ENCODE measurements at places on chromosomes 11 and 22. TPM values are rescaled to one million over a fixed set of nuclear protein-coding genes. Genes with fewer than 3 reads are reported as not detected.

The CD44 gene
- total RNA-seq: 51.1 TPM

The SEZ6L gene
- total RNA-seq: 0.90 TPM

The CSRP3 gene
- 0.38 TPM for total RNA-seq

GRCh38 chr11:34333787-34334186 is 24.0 kb downstream of the ABTB2 start:
- no peak overlapping the region for H3K27ac ChIP-seq
- no peaks in the 10 kb centered on the region for H3K27me3 ChIP-seq
- DNase-seq: no peak
- H3K4me1 ChIP-seq: no peaks in the 10 kb centered on the region
- H3K4me3 ChIP-seq: no peak overlapping the region
- H3K36me3 ChIP-seq: no peaks in the 10 kb centered on the region

The SORL1 gene
- 23.8 TPM for total RNA-seq

DNA sequence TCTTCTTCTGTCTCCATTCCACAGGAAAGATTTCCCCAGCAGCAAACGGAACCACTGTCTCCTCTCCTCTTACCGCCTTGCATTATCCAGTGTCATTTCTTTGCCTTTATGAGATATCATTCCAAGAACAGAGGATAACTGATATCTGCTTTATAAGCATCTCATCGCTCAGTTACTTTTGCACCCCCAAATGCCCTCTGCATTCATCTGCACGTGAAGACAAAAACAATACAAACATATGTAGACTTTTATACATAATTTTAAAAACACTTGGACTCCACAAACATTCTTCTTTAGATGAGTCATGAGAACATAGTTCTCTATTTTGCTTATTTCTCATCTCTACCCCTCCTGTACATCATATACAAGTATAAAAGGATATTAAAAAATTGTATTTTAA is 512 bp upstream of the OR51T1 start:
- no peaks in the 10 kb centered on the region for H3K36me3 ChIP-seq
- no peak for DNase-seq
- H3K4me3 ChIP-seq: no peak overlapping the region
- H3K27me3 ChIP-seq: no peaks in the 10 kb centered on the region
- no peak overlapping the region for H3K27ac ChIP-seq

GRCh38 chr22:21816787-21817496 is 50.5 kb downstream of the MAPK1 start:
- peaks cover 2% of the 10 kb centered on the region for H3K36me3 ChIP-seq
- peak overlapping the region; percentile 90 for H3K27ac ChIP-seq
- no peaks in the 10 kb centered on the region for H3K27me3 ChIP-seq

- DNase-seq: no peak
- H3K4me3 ChIP-seq: no peak overlapping the region
- H3K4me1 ChIP-seq: peaks cover 48% of the 10 kb centered on the region
Observed at GRCh38 chr22:24422102-24422665, 5.2 kb upstream of the ADORA2A start.

The GPHA2 gene
- 0.47 TPM for total RNA-seq

- no peak overlapping the region for H3K27ac ChIP-seq
- H3K36me3 ChIP-seq: peaks cover 8% of the 10 kb centered on the region
- no peaks in the 10 kb centered on the region for H3K4me1 ChIP-seq
- no peak for DNase-seq
- H3K27me3 ChIP-seq: no peaks in the 10 kb centered on the region
Observed at GRCh38 chr11:9802291-9802861, 138.5 kb downstream of the SWAP70 start.

The KLHL35 gene
- 0.57 TPM for total RNA-seq

DNA sequence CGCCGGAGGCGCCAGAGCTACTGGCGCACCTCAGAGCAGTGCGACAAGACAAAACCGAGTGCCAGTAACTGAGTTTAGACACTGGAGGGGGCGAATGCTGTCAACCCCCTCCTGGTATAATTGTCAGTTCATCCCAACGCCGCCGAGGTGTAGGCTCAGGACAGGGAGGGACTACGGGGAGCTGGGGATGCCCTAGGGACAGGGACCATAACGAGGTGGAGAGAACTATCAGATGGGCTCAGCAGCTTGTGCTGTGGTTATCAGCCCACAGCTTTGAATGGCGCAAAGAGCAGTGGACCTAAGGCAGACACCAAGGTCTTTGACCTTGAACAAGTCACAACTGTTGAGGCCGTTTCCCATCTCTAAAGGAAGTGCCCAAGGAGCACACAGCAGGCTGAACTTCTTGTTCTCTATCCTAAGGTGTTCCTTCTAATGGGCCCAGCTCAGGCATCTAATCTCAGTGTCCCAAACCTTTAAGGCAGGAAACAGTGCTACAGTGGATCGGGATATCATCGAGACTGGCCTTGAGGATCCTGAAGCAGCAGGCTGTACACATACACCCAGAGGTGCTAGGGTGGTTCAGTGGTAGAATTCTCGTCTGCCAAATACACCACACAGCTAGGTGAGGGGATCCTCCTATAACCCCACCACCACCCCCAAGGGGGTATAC is 958 bp upstream of the TUT1 start:
- H3K36me3 ChIP-seq: peaks cover 63% of the 10 kb centered on the region
- no peak for DNase-seq
- peak overlapping the region; percentile 90 for H3K4me3 ChIP-seq
- peaks cover 39% of the 10 kb centered on the region for H3K4me1 ChIP-seq
- no peaks in the 10 kb centered on the region for H3K27me3 ChIP-seq
- H3K27ac ChIP-seq: peak overlapping the region; percentile 99

DNA sequence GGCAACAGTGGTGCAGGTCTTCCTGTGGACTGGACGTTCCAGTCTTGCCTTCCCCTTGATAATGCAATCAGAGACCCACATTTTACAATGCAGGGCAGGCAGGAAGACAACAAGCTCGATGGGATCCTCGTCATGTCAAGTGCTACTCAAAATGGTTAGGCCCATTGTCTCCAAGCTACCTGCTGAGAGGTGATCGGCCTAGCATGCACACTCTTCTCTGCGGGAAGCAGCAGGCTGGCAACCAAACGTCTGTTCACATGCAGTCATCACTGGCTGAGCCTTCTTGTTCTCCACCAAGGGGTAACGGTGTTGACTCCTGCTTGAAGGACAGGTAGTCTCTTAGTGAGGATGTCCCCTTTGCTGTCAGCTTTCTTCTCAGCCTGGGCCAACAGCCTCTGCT is 25.5 kb upstream of the CD82 start:
- no peak for DNase-seq
- H3K4me1 ChIP-seq: no peaks in the 10 kb centered on the region
- no peaks in the 10 kb centered on the region for H3K36me3 ChIP-seq
- no peak overlapping the region for H3K4me3 ChIP-seq
- no peak overlapping the region for H3K27ac ChIP-seq

GRCh38 chr22:20887375-20887774 is 28.6 kb downstream of the SNAP29 start:
- no peaks in the 10 kb centered on the region for H3K4me1 ChIP-seq
- no peaks in the 10 kb centered on the region for H3K27me3 ChIP-seq
- no peak overlapping the region for H3K4me3 ChIP-seq
- DNase-seq: no peak

DNA sequence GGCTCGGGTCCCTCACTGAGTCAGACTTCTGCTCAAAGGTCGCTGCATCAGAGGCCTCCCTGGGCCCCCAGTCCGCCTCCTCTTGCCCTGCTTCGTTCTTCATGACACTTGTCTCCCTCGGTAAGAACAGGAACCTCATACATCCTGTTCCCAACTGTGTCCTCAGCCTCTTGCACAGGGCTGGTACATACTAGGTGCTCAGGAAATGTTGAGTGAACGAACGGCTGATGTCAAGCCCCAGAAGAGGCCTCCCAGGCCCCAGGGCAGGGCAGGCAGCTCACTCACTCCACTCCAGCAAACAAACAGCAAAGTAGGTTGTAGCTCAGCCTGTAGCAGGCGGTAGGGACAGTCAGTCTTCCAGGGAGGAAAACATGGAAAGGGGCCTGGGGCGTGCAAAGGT is 17.2 kb downstream of the SYNGR1 start:
- H3K4me1 ChIP-seq: no peaks in the 10 kb centered on the region
- H3K4me3 ChIP-seq: no peak overlapping the region
- no peaks in the 10 kb centered on the region for H3K36me3 ChIP-seq
- DNase-seq: no peak

The BATF2 gene
- 0.90 TPM for total RNA-seq

The PHF21B gene
- 0.52 TPM for total RNA-seq

DNA sequence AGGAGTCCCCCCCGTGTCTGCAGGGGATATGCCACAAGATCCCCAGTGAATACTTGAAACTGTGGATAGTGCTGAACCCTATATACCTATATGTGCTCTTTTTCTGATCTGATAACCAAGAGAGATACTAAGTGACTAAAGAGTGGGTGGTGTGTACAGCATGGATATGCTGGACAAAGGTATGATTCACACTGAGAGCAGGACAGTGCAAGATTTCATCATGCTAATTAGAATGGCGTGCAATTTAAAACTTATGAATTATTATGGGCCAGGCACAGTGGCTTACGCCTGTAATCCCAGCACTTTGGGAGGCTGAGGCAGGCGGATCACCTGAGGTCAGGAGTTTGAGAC is 90.2 kb upstream of the ALKBH3 start:
- H3K4me3 ChIP-seq: no peak overlapping the region
- no peaks in the 10 kb centered on the region for H3K27me3 ChIP-seq
- no peaks in the 10 kb centered on the region for H3K36me3 ChIP-seq
- no peak for DNase-seq
- no peaks in the 10 kb centered on the region for H3K4me1 ChIP-seq
- no peak overlapping the region for H3K27ac ChIP-seq

GRCh38 chr11:72792437-72793021 is 1.3 kb downstream of the STARD10 start:
- H3K27ac ChIP-seq: no peak overlapping the region
- no peaks in the 10 kb centered on the region for H3K27me3 ChIP-seq
- H3K36me3 ChIP-seq: no peaks in the 10 kb centered on the region
- DNase-seq: no peak

The CEND1 gene
- total RNA-seq: 0.19 TPM

DNA sequence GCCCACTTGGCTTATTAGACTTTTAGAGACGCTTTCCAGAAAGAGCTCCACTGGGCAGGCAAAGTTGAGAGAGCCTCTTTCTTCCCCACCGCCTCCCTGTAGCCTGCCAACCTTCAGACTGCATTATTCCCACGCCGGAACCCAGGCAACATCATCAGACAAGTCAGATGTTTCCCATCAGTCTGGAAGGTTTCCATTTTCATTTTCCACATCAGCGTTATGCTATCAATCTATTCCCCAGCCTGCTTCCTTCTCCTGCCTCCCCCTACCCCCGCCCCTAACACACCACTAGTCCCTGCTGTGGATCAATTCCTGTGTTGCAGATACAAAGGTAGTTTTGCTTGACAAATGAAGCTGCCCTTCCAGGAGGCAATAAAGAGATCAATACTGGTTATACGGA is 184.8 kb downstream of the DSCAML1 start:
- H3K4me3 ChIP-seq: no peak overlapping the region
- H3K27ac ChIP-seq: no peak overlapping the region
- H3K4me1 ChIP-seq: no peaks in the 10 kb centered on the region
- no peak for DNase-seq
- H3K36me3 ChIP-seq: no peaks in the 10 kb centered on the region
- no peaks in the 10 kb centered on the region for H3K27me3 ChIP-seq

- peak; percentile 90 for DNase-seq
- H3K4me1 ChIP-seq: peaks cover 24% of the 10 kb centered on the region
- peak overlapping the region; percentile 84 for H3K4me3 ChIP-seq
- no peaks in the 10 kb centered on the region for H3K27me3 ChIP-seq
- peak overlapping the region; percentile 100 for H3K27ac ChIP-seq
- H3K36me3 ChIP-seq: peaks cover 41% of the 10 kb centered on the region
Observed at GRCh38 chr11:64777449-64778222, 706 bp downstream of the SF1 start.

DNA sequence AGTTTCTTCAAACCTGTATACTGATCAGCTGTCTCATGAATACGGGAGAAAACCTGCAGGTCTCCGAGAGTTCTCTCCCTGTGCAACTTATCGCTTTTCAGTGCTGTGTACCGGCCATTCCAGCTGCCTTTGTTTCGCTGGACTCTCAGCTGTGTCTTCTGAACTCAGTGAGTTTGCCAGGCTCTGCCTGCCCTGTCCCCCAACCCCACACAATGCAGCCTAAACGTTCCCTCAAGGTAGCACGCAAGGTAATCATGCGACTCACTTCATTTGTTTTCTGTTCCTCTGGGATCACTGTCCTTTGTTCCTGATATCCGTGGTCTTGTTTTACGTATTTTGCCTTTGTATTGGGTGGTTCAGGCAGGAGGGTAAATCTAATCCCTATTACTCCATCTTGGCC is 13.5 kb downstream of the RBM7 start:
- H3K27me3 ChIP-seq: no peaks in the 10 kb centered on the region
- no peak for DNase-seq
- H3K36me3 ChIP-seq: peaks cover 12% of the 10 kb centered on the region
- no peaks in the 10 kb centered on the region for H3K4me1 ChIP-seq

GRCh38 chr22:24486501-24486921 is 8.6 kb upstream of the UPB1 start:
- H3K27ac ChIP-seq: no peak overlapping the region
- no peaks in the 10 kb centered on the region for H3K36me3 ChIP-seq
- H3K4me1 ChIP-seq: peaks cover 7% of the 10 kb centered on the region
- no peak overlapping the region for H3K4me3 ChIP-seq
- H3K27me3 ChIP-seq: no peaks in the 10 kb centered on the region

- H3K36me3 ChIP-seq: no peaks in the 10 kb centered on the region
- H3K4me1 ChIP-seq: peaks cover 12% of the 10 kb centered on the region
- H3K4me3 ChIP-seq: peak overlapping the region; percentile 8
- H3K27me3 ChIP-seq: peaks cover 41% of the 10 kb centered on the region
- H3K27ac ChIP-seq: no peak overlapping the region
- no peak for DNase-seq
Observed at GRCh38 chr11:75667831-75668450, 897 bp downstream of the MAP6 start.

- H3K27ac ChIP-seq: peak overlapping the region; percentile 53
- no peak for DNase-seq
- peaks cover 17% of the 10 kb centered on the region for H3K36me3 ChIP-seq
- no peaks in the 10 kb centered on the region for H3K4me1 ChIP-seq
- no peaks in the 10 kb centered on the region for H3K27me3 ChIP-seq
- H3K4me3 ChIP-seq: no peak overlapping the region
Observed at GRCh38 chr22:29093501-29094300, 20.9 kb downstream of the KREMEN1 start.

The KCNQ1 gene
- total RNA-seq: 0.94 TPM

DNA sequence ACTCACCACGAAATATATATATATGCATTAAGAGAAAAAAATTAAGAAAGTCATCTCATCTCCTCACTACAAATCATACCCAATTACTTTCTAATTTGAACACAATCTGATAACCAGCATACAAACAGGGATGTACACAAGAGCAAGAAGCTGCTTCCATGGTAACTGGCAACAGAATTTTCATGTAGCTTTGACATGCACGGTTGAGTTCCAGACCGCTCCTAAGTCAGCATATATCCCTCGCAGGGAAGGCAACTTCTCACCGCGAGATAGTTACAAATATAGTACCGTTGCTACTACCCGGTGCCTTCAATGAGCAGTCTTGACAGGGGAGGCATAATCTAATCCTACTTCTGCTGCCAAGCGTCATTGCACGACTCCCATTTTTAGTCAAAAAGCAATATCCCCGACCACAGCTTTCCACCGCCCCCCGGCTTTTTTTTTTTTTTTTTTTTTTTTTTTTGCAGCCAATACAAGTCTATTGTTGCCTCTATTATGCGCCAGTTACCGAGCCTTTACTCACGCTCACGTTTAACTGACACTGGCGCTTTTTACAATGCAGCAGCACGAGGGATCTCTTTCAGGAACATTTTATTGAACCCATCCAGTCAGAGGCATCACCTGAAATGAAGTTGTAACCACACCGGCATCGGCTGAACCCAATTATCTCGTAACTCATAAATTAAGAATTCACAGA is 2.2 kb downstream of the CADM1 start:
- H3K27me3 ChIP-seq: peaks cover 46% of the 10 kb centered on the region
- no peak for DNase-seq
- H3K4me1 ChIP-seq: peaks cover 16% of the 10 kb centered on the region
- no peaks in the 10 kb centered on the region for H3K36me3 ChIP-seq

- H3K4me1 ChIP-seq: peaks cover 9% of the 10 kb centered on the region
- no peaks in the 10 kb centered on the region for H3K27me3 ChIP-seq
- no peak for DNase-seq
- H3K27ac ChIP-seq: no peak overlapping the region
Observed at GRCh38 chr11:125072961-125073590, 10.0 kb downstream of the SLC37A2 start.
